ENCODE measurements at places on chromosomes 11 and 22.

DNA sequence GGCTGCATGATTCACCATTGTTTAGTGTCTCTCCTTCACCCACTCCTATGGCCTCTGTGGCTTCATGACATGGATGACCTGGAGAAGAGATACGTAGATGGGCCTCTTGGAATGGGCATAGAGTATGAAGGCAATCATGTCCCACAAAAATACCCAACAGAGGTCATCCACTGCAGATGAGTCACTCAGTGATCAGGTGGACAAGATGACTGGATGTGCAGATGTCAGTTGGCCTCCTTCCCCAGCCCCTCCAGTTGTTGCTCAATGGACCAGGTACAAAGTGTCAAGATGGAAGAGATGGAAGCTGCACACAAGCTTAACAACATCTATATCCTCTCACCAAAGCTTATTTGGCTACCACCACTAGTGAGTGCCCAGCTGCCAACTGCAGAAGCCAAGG lies 41.0 kb upstream of the CLPB start:
- DNase-seq: no peak

DNA sequence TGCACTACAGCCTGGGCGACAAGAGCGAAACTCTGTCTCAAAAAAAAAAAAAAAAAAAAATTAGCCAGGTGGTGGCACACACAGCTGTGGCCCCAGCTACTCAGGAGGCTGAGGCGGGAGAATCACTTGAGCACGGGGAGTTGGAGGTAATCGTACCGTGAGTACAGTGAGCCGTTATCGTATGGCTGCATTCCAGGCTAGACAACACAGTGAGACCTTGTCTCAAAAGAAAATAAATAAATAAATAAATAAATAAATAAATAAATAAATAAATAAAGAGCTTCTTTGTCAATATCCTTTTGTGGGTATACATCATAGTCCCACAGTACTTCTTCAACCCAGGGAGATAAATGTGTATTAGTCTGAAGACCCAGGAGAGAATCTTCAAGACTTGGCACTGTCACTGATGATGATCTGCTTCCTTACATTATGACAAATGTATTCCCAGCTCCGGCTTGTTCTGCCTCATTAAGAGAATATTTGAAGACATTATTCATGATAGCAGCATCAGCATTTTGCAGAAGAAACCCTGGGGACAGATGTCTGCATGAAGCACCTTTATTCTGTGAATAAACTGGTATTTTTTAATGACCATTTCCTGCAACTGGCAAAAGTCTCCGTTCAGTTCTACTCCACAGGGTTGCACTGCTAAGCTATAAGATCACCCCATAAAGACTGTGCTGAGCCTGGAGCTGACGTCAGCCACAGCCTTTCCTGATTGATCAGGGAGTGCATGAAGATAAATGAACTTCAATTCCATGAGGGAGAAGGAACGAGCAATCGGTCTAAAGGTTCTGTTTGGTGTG lies 1.6 kb upstream of the ACY3 start:
- DNase-seq: no peak

- DNase-seq: no peak
Measured at GRCh38 chr11:112248201-112248600, 12.5 kb downstream of the PLET1 start.

GRCh38 chr22:38250643-38251340 lies 22.0 kb downstream of the TMEM184B start:
- DNase-seq: no peak

- DNase-seq: peak; percentile 26
Measured at GRCh38 chr22:49527611-49528419, 299.9 kb downstream of the BRD1 start.
